ENCODE measurements at places on chromosomes 16 and 17. TPM values are rescaled to one million over a fixed set of nuclear protein-coding genes. Genes with fewer than 3 reads are reported as not detected.

GRCh38 chr17:15092762-15093161, 172.4 kb downstream of the PMP22 start:
- DNase-seq = no peak

DNA sequence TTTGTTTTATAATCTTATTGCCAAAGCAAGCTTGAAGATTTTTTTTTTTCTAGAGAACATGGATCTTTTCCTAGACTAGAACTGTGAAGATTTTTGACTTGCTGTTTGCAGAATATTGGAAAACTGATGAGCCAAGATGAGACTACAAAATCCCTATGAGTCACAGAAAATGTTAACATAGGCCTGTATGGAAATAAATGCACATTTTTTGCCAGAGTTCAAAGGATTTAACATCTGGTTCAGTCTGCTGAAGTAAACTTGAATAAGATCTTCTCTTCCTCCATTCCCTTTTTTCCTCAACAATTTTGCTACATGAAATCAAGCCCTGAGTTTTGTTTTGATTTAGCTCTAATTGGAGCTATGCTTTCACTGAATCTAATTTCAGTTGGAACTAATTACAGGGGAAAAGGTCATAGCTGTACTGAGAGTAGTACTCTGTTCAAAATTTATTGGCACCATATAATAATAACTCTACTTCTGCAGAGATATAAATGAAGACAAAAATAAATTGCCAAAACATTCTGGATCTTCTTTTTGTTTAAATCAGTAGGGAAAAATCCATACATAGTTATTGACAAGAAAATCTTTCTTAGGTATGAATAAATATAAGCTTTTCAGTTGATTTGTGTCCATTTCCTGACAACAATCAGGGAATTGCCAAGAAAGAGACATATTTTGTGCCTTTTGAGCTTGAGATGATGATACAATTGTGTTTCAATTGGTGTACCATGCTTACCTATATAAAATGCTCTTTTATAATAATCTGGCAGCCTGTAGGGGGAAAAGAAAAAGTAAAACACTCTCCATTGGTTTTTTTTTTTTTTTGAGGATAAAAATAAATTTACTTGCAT, 387.5 kb upstream of the GOT2 start:
- no peak for DNase-seq

DNA sequence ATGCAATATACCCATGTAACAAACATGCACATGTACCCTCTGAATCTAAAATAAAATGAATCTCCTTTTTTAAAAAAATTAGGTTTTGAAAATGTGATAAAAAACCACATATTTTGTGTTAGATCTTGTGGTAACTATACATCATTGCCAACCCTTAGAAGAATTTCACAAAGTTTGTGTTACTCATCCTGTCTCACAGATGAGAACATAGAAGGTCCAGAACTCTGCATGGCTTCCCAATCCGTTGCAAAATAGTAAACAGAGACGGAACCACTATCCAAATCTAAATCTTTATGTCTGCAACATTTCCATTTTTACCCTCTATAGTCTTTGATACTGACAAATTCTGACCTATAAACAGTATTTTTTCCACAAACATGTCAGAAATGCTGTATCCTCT, 759.9 kb downstream of the KCNJ2 start:
- no peak for DNase-seq

- DNase-seq = no peak
Observed at GRCh38 chr16:53458635-53459034, 24.4 kb downstream of the RBL2 start.

The SLC39A11 gene
- 60.3 TPM for total RNA-seq

The MAP2K4 gene
- total RNA-seq = 16.1 TPM

Measured in Calu3 (cell line).